ENCODE measurements at places on chromosomes 1 and 21.

GRCh38 chr1:158161446-158161845 lies 19.2 kb upstream of the CD1D start:
- DNase-seq, result no peak

DNA sequence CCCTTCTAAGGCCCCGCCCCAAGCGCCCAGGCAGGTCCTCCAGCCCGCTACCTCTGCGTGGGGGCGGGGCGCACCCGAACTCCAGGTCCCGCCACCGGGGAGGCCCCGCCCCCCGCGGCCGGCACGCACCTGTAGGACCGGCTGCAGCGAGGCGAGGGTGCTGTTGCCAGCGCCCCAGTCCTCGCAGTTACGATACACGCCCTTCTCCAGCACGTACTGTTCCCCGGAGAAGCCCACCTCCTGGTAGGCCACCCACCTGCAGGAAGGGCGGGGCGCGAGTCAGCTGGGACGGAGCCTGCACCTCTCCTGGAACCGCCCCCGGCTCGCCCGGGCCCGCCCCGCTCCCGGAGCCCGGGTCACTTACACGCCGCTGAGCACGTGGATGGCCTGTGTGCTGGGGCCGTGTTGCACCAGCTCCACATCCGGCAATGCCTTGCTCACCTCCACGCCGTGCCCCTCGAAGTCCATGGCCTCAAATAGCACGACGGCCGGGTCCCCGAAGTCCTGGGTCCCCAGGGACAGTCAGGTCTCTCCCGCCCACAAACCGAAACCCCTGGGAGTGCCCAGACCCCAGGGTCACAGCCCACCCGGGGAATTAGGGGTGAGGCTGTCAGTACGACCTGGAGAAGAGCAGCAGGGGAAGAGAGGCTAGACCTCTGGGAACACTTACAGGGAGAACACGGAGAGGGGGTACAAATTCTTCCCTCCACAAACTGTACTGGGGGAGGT lies 17.3 kb downstream of the CRYBG2 start:
- DNase-seq, result no peak

- DNase-seq, result no peak
These were observed 178.6 kb downstream of the GPR52 start for GRCh38 chr1:174626031-174627025.

GRCh38 chr1:244405856-244406255 lies 45.9 kb downstream of the ADSS2 start:
- no peak for DNase-seq

DNA sequence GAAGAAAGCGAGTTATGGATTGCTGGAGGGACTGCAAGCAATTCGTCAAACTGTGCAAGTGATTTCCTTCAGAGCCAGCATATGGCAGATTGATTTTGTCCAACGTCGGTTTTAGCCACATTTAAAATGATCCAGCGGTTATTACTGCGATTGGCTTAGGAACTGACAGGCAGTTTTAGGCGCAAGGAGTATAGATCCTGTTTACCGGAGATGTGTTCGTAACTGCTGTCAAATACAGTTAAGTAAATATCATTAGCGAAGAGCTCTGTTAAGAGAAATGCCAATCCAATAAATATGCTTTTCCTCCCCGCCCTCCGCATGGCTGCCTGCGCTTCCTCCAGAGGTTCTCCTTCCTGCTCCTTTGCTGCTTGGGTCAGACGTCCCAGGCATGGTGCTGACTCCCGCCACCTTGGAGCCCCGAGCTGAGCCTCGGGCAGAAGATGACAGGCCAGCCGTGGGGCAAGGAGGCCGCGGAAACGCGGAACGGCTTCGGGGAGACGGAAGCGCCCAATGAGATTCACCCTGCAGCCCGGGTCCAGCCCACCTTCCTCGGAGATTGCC lies 9.4 kb upstream of the BARHL2 start:
- DNase-seq, result no peak

- DNase-seq, result no peak
These were observed 392.6 kb downstream of the NTNG1 start for GRCh38 chr1:107533436-107533835.

DNA sequence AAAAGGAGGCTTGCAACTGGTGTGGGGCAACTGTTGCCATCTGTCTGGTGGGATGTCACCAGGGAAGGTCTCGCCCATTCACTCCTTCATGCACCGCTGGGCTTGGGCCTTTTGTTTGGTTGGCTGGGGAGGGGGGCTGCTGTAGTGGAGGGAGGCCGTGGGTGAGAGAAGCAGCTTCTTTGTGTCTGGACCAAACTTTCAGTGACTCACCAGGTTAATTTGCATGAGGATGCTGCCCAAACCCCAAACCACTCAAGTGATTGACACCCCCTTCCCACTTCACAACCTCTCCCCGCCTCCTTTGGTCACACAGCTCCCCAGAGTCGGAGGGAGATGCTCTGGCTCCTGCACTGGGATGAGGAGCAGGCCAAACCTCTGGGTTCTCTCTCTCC lies 19.7 kb downstream of the BTG2 start:
- DNase-seq, result no peak

- no peak for DNase-seq
These were observed 104.7 kb downstream of the JAK1 start for GRCh38 chr1:64861611-64862010.

GRCh38 chr1:99691175-99691574 lies 45.3 kb downstream of the PALMD start:
- DNase-seq, result no peak

DNA sequence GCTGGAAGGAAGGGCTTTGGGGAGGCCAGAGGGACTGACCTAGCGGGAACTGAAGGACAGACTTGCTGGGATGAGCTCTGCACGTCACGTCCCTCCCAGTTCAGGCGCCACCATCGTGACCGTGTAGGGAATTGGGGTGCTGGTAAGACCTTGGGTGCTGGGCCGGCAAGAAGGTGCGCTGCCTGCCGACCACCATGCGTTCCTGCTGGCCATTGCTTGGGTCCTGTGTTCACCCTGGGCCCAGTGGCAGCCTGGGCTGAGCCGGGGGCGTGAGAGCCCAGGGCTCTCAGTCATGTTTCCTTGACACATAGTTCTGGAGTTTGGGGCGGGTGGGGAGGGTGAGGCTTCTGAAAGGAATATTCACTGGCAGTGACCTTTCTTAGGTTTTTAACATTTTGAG lies 176.0 kb downstream of the CAMTA1 start:
- no peak for DNase-seq

DNA sequence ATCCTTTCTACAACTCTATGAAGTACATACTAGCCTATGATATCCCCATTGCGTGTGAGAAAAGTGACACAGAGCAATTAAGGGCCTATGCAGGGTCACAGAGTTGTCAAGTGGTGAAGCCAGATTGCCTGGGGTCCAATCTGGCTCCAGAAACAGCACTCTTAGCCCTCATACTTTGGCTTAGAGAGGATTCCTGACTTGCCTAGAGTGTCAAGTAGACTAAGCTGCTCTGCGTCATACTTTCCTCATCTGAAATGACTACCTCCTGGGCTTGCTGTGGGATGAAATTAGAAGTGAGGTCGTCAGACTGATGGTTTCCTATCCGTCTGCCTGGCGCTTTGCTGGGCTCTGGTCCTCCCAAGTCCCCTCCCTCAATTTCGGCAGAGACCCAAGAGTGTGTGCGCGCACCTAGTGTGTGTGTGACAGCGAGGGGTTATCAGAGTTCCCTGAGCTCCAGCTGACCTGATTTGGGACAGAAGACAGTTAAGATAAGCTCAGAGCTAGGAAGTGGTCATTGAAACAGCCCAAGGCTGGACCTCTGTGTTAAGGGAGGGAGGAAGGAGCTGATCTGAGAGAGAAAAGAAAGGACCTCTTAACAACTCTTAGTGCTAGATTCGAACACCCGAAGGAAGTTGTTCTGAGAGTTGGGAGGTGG lies 5.4 kb upstream of the NUAK2 start:
- no peak for DNase-seq

- DNase-seq, result no peak
These were observed 104.3 kb upstream of the KRTAP19-8 start for GRCh38 chr21:31142600-31142999.

DNA sequence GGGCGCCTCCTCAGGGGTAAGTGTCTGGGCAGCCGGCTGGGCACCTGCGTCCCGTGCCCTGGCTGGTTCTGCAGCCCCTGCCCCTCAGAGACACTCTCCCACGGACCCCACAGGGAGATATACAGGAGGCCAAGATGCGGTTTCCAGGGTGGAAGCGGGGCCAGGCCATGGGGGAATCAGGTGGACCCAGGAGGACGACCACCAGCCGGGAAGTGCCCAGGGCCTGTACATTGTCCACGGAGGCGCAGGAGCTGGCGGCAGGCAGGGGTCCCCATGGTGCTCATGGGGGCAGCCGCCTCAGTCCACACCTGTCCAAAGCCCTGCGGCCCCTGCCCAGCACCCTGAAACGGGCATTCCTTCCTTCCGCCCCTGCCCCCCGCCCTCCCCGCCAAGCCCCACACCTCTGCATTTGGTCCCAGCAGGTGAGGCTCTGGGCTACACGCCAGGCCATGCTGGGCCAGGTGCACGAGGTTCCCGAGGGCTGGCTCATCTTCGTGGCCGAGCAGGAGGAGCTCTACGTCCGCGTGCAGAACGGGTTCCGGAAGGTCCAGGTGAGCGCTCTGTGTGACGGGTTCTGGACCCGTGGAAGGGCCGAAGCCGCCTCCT lies 36.7 kb downstream of the SLC19A1 start:
- no peak for DNase-seq

DNA sequence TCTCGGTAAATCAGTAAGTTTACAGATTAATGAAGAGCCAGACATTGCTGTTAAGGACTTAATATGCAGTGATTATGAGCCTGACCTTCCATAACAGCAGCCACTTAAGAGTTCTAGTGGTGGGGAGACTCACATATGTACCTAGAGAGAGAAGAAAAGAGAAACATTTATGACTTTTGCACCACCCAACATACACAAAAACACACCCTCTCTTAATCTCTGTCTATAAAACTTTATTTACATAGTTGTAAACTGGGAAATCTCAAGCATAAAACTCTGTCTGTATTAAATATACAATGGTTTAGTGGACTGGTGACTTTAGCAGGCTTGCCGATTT lies 347.4 kb upstream of the ADGRL2 start:
- no peak for DNase-seq

DNA sequence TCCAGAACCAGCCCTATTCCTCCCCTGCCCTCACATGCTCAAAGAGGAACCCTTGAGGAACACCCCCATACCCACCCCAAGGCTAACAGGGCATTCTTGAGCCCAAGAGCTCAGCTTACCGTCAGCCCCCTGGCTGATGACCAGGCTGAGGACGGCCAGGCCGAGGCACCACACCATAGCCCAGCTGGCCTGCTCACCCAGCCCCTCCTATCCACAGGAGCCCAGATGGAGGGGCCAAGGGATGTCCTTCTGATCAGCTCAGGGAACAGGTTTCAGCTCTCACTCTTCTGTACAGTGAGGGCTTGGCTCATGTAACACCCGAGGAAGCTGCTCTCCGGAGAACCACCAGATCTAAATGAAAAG lies 2.2 kb downstream of the IGSF9 start:
- DNase-seq, result no peak

- no peak for DNase-seq
These were observed 159.1 kb downstream of the LHX8 start for GRCh38 chr1:75293270-75293669.

GRCh38 chr1:233355841-233356704 lies 28.5 kb downstream of the MAP3K21 start:
- DNase-seq, result no peak

DNA sequence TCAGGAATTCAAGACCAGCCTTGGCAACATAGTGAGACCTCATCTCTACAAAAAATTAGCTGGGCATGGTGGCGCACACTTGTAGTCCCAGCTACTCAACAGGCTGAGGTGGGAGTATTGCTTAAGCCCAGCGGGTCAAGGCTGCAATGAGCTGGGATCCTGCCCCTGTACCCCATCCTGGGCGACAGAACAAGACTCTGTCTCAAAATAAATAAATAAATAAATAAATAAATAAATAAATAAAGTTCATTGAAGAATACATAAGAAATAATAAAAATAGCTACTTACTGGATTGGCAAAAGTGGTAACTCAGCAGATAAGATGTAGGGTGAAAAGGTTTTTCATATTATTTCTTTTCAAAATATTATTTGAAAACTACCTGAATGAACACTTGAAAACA lies 5.9 kb downstream of the CEP170 start:
- DNase-seq, result no peak

DNA sequence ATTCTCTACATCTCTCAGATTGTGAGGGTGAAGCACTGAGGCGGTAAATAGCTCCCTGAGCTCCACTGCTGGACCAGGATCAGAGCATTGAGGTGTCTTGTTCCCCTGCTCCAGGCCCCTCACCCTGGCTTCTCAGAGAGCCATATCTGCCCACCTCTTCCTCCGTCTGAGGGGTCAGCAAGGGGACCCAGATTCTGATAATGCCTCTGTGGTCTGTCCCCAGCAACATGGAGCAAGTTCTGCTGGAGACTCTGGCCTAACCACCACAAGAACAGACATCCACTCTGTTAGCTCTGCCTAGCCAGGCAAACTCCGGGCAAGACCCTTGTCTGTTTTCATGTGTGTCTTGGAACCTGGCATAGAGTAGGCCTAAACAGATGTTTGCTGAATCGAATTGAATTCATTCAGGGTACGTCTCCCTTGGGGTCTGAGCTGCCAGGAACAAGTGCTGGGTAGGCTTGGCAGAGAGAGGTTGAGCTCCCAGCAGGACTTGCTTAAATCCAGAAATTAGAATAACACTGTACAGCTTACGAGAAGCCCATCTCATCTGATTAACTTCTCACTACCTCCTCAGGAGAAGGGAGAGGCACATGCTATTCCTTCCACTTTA lies 2.3 kb downstream of the TRAF5 start:
- no peak for DNase-seq

GRCh38 chr1:203186446-203187303 lies at the start of gene CHI3L1:
CHI3L1 (minus strand) TSS chr1:203186704; CDS start chr1:203186623, 81 bp downstream.
- DNase-seq, result no peak

DNA sequence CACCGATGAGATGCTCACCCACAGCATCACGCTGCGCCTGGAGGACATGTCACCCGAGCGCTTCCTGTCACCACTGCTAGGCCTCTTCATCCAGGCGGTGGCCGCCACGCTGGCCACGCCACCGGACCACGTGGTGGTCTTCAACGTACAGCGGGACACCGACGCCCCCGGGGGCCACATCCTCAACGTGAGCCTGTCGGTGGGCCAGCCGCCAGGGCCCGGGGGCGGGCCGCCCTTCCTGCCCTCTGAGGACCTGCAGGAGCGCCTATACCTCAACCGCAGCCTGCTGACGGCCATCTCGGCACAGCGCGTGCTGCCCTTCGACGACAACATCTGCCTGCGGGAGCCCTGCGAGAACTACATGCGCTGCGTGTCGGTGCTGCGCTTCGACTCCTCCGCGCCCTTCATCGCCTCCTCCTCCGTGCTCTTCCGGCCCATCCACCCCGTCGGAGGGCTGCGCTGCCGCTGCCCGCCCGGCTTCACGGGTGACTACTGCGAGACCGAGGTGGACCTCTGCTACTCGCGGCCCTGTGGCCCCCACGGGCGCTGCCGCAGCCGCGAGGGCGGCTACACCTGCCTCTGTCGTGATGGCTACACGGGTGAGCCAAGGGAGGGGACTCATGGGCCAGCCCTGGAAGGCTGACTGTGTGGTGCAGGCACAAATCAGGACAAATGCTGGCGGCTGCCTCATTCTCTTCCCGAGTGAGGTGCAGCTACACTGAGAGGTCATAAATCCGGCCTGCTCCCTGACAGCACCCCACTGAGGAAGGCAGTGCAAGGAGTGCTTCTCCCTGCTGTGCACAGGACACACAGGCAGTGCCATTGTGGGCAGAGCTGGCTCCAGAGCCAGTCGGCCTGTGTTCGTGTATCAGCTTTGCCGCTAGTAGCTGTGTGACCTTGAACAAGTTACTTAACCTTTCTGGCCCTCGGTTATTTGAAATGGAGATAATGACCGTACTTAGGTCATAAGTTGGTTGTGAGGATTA lies 9.4 kb downstream of the CELSR2 start:
- no peak for DNase-seq

GRCh38 chr1:24666794-24667193 lies 23.7 kb downstream of the SRRM1 start:
- DNase-seq, result no peak
